Motor neuron (in vitro differentiated cells): ENCODE measurements at places on chromosomes 7 and 10.

DNA sequence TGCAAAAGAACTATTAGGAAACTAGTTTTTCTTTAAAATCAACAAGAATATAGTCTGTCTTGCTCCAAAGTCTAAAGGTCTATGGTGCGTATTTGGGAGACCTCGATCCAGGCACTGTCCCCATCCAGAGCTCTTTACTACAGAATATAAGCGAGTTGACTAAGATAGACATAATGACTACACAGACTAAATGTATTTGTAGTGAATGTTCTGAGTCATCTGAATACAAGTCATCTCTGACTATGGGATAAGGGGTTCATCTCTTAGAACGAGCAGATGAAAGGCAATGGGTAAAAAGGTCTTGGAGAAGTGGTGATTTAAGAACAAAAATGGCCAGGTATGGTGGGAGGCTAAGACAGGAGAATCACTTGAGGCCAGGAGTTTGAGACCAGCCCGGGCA is 136.0 kb upstream of the RSU1 start:
- no peak for ATAC-seq

DNA sequence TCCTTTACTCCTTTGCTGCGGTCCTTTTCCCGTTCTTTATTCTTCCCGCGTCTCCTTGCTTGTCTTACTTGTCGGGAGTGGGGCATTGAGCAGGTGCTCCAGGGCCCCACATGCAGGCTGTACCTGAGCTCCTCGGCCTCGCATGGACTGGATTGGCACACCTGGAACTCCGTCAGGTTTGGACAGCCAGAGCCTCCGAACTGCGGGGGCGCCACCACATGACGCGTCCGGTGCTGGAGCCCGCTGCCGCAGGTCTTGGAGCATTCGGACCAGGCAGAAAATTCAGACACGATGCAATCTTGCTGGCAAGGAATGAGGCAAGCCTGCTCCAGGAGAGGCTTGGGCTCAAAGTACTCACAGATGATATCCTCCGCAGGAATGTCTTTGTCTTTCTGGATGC is 195.7 kb downstream of the THSD7A start:
- no peak for ATAC-seq

GRCh38 chr10:113225364-113225763 is 275.3 kb downstream of the TCF7L2 start:
- ATAC-seq = no peak

- no peak for ATAC-seq
These were observed 100.9 kb upstream of the CHST15 start for GRCh38 chr10:124194199-124194824.

- no peak for ATAC-seq
These were observed 32.8 kb downstream of the CPVL start for GRCh38 chr7:29113384-29114102.

- ATAC-seq = no peak
These were observed 104.7 kb downstream of the LHPP start for GRCh38 chr10:124566222-124566888.

DNA sequence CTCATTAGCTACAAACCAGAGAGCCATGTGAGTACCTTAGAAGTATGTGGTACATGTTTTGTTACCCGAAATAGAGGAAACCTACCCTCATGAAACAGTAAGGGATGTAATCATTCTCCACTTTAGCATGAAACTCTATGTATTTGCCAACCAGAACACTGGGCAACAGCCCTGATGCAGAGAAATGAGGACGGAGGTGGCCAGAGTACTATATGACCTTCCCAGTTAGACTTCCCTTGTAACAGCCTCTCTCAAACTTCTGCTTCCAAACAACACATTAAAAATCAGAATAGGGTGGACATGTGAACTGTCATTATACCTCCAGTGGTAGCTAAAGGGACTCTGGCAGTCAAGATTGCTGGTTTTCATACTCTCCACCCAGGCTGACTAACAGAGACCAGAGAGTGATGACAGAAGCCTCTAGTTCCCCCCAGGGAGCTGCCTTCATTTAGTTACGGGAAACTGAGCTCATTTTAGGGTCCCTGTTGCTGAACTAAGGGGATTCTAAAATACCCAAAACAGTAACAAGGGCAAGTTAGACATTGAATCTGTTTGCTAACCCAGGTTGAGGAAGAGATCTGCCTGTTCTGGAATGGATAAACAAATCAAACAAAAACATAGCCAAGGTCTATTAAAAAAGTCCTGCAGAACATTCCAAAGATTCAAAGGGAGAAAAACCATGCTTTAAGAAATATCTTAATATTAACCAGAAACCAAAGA is 83.1 kb downstream of the VPS41 start:
- no peak for ATAC-seq

DNA sequence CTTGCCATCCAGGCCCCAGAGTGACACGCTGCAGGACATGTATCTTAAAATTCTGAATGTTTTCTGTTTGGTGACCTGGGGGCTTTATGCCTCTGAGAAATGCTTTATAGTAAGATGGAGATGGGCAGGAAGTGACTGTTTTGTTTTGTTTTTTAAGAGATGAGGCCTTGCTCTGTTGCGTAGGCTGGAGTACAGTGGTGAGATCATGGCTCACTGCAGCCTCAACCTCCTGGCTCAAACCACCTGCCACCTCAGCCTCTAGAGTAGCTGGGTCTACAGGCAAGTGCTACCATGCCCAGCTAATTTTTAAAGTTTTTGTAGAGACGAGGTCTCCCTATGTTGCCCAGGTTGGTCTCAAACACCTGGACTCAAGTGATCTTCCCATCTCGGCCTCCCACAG is 20.6 kb downstream of the ZNF777 start:
- no peak for ATAC-seq

DNA sequence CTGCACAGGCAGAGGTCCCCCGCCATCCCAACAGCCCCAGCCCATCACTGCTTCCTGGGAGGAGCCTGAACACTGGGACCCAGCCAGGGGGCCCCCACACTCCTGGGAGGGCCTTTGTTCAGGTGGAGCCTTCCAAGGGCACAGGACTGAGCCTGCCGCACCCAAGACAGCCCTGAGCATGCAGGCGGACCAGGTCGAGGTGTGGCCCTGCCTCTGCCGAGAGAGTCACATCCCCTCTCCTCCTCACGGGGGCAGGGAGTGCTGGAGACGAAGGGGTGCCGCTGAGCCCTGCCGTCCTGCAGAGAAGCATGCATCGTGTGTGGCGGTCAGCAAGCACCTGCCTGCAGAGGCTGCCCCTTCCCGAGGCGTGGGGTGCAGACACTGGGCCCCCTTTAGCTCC is 7.3 kb upstream of the MAFK start:
- no peak for ATAC-seq

- ATAC-seq = no peak
These were observed 816.1 kb upstream of the C7orf33 start for GRCh38 chr7:147774461-147774860.

- ATAC-seq = no peak
These were observed 91.1 kb downstream of the CH25H start for GRCh38 chr10:89115876-89116627.

- no peak for ATAC-seq
These were observed 30.0 kb downstream of the MTERF1 start for GRCh38 chr7:91850455-91850854.

DNA sequence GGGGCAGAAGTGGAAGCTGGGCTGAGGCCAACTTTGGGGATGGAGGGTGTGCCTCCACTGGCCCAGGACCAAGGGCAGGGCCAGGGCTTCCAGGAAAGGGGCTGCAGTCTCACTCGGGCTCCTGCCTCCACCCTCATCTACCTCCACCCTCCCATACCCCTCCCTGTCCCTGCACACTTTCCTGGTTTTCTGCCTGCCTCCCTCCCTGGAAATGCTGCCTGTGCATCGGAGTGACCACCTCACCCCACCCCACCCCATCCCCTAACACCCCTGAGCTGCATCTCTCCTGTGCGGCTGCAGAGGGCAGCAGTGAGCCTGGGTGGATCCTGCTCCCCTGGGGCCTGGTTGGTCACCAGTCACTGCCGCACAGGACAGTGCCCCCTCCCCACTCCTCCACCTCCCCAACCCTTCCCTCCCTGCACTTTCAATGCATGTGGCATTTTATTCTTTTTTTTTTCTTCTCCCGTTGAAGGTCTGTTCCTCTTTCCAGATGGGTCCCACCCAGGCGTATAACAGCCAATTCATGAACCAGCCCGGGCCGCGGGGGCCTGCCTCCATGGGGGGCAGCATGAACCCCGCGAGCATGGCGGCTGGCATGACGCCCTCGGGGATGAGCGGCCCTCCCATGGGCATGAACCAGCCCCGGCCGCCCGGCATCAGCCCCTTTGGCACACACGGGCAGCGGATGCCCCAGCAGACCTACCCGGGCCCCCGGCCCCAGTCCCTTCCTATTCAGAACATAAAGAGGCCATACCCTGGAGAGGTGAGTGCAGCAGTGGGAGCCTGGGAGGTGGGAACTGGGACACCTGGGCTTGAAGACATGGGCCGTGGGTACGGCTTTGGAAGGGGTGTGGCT is 54.1 kb upstream of the PPIF start:
- peak; percentile 15 for ATAC-seq

- ATAC-seq = peak; percentile 82
These were observed 198.0 kb upstream of the MKI67 start for GRCh38 chr10:128324058-128324827.

DNA sequence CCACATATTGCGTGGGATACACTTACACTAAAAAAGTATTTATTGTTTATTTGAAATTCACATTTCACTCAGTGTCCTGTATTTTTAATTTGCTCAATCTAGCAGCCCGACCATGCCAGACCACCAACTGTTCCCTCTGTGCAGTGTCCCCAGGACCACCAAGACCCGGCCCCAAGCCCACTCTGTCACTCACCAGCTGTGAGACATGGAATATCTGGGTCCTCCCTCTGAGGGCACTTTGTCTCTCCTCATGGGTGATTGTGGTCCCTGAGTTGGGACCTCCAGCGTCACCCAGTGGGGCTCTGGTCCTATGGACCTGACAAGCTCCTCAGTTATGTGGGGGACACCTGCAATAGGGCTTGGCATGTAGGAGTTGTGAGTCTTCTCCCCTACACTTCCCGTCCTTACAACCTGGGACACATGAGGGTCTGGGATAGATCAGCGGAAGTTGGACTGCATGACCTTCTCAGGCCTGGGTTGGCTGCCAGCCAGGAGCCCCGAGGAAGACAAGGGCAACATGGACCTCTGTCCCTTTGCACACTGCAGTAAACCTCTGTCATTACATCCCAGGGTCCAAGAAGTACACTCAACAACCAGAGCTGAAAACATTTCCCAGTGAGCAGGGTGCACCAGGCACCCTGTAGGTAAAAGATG is 12.1 kb downstream of the C10orf71 start:
- no peak for ATAC-seq

DNA sequence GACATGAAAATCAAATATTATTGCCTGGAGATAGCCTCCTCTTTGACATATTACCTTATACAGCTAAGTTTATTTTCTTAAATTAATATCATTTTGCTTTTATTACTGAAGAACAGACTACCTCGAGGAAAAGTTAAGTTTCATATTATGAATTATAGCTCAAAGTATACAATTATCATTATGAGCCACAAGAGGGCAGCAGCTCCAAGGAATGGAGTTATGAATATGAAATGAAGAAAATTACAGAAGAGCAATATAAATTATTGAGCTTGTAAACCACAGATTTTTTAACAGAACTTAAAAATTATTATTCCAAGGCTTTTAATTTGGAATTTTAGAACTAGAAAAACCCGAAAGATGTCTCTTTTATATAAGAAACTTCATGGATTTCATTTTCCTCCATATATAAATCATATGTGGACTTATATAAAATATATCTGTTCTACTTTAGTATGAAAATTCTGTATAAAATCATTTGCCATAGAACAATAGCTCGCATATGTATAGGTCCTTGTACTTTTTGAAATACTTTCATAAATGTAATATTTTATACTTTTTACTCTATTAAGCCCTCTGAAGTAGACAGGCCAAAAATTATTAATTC is 40.1 kb downstream of the IQUB start:
- ATAC-seq = peak; percentile 55

DNA sequence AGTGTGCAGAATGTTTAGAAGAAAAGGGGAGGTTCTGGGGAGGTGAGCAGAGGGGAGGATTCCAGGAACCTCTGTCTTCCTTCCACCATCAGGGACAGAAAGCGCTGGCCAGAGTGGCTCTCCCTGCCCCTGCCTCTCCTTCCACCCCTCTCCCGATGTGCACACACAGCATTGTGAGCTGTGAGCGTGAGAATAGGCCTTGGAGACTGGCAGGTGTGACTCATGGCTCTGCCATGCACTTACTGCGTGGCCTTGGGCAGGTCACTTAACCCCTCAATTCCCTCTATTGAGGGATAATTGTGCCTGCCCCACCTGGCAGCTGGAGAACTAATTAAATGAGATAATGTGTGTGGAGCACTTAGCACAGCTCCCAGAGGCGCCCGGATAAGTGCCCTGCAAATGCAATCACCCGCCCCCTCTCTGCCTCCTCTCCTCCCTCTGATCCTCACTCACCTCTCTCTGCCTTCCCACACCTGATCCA is 115.4 kb downstream of the ZMIZ1 start:
- no peak for ATAC-seq

DNA sequence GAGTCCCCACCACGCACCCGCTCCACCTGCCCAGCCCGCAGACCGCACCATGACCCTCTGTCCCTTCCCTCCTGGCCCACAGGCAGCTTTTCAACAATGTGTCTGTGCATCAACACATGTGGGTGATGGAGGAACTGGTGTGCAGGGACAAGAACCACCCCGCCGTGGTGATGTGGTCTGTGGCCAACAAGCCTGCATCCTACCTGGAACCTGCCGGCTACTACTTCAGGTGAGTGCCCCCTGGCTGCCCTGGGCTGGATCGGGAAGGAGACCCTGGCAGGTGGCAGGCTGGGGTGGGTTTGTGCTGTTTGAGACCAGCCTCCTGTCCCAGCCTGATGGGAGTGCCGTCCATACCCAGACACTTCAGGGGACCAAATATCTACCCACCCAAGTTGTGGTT is 69.6 kb downstream of the ZNF727 start:
- ATAC-seq = no peak

DNA sequence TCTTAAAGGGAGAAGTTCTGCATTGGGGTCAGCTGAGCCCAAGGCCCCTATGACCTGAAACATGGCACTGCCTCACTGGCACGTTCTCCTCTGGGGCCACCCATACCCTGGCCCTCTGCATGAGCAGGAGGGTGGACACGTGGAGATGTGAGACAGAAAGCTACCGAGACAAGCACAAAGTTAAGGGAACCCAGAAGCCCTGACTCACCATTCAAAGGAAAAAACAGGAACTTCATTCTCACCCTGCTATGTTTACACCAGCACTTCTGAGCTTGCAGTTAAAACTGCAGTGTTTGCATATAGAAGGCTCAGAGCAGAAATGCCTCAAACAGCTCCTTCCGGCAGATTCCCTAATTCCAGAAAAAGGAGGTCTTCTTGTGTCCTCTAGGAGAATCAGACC is 41.7 kb downstream of the DENND11 start:
- ATAC-seq = no peak
